Activated naive CD4-positive, alpha-beta T cell treated with anti-CD3 and anti-CD28 coated beads for 36 hours (primary cell): ENCODE measurements at places on chromosomes 6 and 20.

DNA sequence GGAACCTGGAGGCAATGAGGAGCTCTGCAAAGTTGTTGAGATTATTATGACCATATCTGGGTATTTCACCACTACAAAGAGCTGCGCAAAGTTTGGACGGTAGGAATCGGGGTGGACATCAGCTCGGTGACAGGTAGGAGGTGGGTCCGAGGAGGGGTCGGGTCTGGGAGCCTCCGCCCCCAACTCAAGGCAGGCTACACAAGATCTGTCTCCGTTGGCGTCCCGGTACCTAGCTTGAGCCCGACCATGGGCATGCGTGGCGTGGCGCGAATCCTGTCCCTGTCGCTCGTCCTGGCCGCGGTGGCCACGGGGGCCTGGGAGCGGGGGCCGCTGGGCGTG is 40.2 kb upstream of the ZNFX1 start:
- no peak for DNase-seq
- peaks cover 51% of the 10 kb centered on the region for H3K27me3 ChIP-seq
- H3K27ac ChIP-seq = no peak overlapping the region
- no peaks in the 10 kb centered on the region for H3K36me3 ChIP-seq
- H3K4me3 ChIP-seq = peak overlapping the region; percentile 47
- peaks cover 16% of the 10 kb centered on the region for H3K4me1 ChIP-seq

DNA sequence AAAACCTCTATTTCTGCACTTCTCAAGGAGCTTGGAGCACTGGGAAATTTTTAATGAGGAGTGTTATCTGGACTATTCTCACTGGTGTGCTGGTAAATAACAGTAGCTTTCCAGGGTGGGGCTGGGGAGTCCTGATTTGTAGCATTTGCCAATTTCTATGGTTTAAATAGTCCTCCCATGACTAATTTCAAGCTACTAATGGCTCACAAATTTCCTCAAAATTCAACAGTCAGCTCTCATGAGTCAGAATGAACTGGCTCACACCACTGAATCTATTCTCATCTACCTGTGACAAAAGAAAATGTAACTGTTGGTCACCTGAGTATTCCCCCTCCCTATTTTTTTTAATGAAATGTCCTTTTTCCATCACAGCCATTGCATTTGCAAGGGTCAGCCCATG is 449.6 kb downstream of the KIF16B start:
- H3K27me3 ChIP-seq = peaks cover 3% of the 10 kb centered on the region
- no peak overlapping the region for H3K4me3 ChIP-seq
- no peak for DNase-seq
- no peaks in the 10 kb centered on the region for H3K4me1 ChIP-seq
- no peaks in the 10 kb centered on the region for H3K36me3 ChIP-seq

DNA sequence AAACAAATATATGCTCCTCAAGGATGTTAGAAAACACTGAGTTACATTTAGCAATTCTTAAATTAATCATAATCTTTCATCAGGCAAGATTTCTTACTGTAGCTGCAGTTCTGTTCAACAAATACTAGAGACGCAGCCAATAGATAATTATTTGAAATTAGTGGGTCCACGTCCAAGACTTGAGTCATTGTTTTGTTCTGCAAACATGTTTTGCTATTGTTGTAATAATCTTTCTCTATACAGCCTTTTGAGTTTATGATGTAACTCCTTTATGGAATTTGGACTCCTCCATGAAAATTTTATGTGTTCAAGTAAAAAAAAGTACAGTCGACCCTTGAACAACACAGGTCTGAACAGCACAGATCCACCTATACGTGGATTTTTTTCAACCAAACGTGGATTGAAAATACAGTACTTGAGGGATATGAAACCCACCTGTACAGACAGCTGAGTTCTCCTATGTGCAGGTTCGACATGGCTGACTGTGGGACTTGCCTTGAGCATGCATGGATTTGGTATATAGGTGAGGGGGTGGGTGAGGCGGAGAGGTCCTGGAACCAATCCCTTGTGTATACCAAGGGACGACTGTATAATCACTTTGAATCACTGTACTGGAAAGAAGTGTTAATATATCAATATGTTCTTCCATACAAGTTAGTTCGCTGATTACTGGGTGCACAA is 41.3 kb upstream of the SLC22A16 start:
- no peak for DNase-seq
- H3K27me3 ChIP-seq = peaks cover 4% of the 10 kb centered on the region
- no peak overlapping the region for H3K4me3 ChIP-seq
- no peaks in the 10 kb centered on the region for H3K36me3 ChIP-seq
- H3K4me1 ChIP-seq = no peaks in the 10 kb centered on the region
- H3K27ac ChIP-seq = no peak overlapping the region

DNA sequence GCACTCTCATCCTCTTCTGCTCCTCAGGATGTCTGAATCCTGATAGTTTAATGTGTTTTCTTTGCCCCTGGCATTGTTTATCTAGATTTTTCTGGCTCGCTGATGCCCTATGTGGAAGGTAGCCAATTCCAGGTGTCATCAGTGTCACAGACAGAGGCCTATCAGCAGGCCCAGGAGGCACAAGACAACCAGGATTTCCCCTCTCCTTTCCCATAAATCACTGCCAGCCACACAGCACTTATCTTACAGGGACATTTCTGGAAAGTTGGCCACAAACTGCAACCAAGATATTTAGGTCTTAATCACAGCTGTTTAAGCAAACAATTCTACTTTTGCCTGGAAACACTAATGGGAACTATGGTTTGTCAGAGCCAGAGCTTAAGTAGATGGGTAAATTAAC is 28.1 kb downstream of the ADGRF5 start:
- DNase-seq = no peak
- peaks cover 7% of the 10 kb centered on the region for H3K27me3 ChIP-seq
- H3K27ac ChIP-seq = no peak overlapping the region
- H3K4me3 ChIP-seq = no peak overlapping the region
- H3K4me1 ChIP-seq = no peaks in the 10 kb centered on the region

DNA sequence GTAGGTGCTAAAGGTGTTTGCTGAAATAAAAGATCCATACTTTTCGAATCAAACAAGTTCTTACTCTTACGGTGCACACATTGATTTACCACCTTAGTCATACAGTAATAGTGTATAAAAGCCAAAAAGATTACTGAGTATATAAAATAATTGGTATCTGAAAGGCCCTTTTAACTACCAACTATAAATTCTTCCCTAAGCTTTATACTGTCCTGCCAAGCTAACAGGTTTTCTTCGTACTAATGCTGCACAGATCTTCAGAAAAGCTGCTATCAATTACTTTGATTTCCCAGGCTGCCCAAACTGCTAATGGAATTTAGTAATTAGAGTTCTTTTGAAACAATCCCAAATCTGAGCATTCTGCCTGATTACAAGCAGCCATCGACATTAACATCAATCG is 97.5 kb downstream of the PRKN start:
- H3K36me3 ChIP-seq = peaks cover 1% of the 10 kb centered on the region
- no peaks in the 10 kb centered on the region for H3K4me1 ChIP-seq
- H3K27me3 ChIP-seq = no peaks in the 10 kb centered on the region
- DNase-seq = no peak
- no peak overlapping the region for H3K27ac ChIP-seq
- H3K4me3 ChIP-seq = no peak overlapping the region

DNA sequence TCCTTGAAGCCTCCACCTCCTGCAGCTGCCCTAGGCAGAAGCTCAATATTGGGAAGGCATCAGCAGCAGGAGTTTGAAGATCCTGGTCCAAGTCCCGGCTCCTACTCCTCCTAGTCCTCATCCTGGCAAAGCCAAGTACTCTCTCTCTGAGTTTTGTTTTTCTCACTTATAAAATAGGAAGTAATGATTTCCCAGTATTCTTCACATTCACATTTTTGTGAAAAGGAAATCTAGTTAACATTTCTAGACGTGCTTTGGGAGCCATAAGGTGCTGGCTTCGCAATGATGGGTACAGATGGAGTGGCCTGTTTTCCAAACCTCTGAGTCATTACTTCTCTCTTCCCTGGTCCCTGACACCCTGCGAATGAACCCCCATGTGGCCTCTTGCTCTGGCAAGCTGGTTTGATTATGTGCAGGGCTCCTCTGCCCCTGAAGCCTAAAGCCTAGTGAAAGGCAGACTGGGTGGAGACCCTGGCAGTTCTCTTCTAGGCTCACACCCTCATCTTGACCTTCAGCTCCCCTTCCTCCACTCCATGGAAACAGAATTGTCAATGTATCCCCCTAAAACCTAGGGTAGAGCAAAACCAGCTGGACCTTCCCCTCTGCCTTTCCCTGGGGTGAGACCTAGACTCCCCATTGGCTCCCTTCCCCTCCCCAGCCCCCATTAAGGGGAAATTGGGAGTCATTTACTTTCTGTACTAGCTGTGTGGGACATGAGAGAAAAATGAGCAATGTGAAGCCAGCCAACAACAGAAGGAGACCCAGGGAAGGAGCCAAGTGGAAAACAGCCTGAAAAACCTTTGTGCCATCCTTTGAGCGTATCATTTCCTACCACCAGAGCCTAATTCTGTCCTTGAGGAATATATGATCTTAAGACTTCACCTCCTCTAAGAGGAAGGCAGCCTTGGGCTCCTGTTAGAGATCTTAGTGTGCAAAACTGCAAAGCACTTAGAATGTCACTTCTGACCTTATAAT is 158.4 kb downstream of the UST start:
- no peaks in the 10 kb centered on the region for H3K27me3 ChIP-seq
- DNase-seq = no peak
- no peak overlapping the region for H3K27ac ChIP-seq
- H3K4me3 ChIP-seq = no peak overlapping the region

- H3K4me1 ChIP-seq = peaks cover 10% of the 10 kb centered on the region
- no peak overlapping the region for H3K4me3 ChIP-seq
- peaks cover 4% of the 10 kb centered on the region for H3K36me3 ChIP-seq
- DNase-seq = peak; percentile 63
- H3K27ac ChIP-seq = no peak overlapping the region
- H3K27me3 ChIP-seq = peaks cover 5% of the 10 kb centered on the region
Observed at GRCh38 chr20:341682-342081, 5.2 kb upstream of the NRSN2 start.

DNA sequence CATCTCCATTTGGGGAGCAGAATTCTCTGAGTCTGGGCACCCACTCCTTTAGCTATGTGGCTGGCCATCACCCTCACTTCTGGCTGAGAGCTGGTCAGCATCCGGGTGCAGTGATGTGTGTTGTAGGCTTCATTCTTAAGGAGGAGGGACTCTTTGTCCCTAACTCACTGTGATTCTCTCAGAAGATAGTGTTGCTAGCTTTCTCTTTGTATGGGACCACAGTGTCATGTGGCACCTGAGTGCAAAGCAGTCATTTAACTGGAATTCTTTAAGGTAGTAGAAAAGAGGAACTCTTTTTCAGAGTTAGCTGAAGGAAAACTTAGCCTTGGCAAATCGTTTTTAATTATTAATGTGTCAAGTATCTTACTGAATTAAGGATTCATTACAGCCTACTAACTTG is 165.9 kb downstream of the JARID2 start:
- H3K4me3 ChIP-seq = no peak overlapping the region
- no peaks in the 10 kb centered on the region for H3K27me3 ChIP-seq
- DNase-seq = no peak
- H3K36me3 ChIP-seq = peaks cover 40% of the 10 kb centered on the region
- H3K27ac ChIP-seq = peak overlapping the region; percentile 28
- peaks cover 63% of the 10 kb centered on the region for H3K4me1 ChIP-seq

- no peak overlapping the region for H3K4me3 ChIP-seq
- peak; percentile 80 for DNase-seq
- H3K36me3 ChIP-seq = no peaks in the 10 kb centered on the region
- H3K4me1 ChIP-seq = no peaks in the 10 kb centered on the region
- H3K27ac ChIP-seq = no peak overlapping the region
- no peaks in the 10 kb centered on the region for H3K27me3 ChIP-seq
Observed at GRCh38 chr6:83215131-83216047, 22.2 kb downstream of the RWDD2A start.

GRCh38 chr6:161543684-161544309 is 269.9 kb upstream of the AGPAT4 start:
- H3K4me3 ChIP-seq = no peak overlapping the region
- no peak for DNase-seq
- no peak overlapping the region for H3K27ac ChIP-seq
- H3K4me1 ChIP-seq = peaks cover 2% of the 10 kb centered on the region
- H3K36me3 ChIP-seq = peaks cover 2% of the 10 kb centered on the region
- no peaks in the 10 kb centered on the region for H3K27me3 ChIP-seq
